ENCODE measurements at places on chromosomes 7 and 10.

- DNase-seq: no peak
Measured at GRCh38 chr7:7820939-7821338, 102.5 kb upstream of the RPA3 start.

GRCh38 chr10:21759232-21759631 lies 225.2 kb downstream of the MLLT10 start:
- no peak for DNase-seq

DNA sequence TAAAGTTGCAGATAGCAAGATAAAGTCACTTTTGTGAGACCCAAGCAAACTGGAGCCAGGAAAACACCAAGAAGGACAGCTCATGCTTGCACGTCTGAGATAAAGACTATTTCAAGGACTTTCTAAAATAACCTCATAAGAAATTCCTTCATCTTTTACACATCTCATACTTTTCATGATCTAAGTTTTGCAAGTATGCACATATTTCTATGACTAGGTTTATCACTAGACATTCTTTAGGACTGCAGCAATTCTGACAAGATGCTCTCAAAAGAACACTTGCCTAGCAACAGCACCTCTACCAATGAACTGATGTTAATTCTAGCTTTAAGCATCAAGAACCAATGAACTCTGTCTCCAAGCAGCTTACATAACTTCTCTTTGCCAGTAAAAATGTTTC lies 457.6 kb downstream of the SEMA3D start:
- no peak for DNase-seq

- DNase-seq: no peak
Measured at GRCh38 chr7:39855325-39855674, 94.8 kb upstream of the CDK13 start.

- no peak for DNase-seq
Measured at GRCh38 chr7:47677093-47677492, 95.2 kb upstream of the TNS3 start.

DNA sequence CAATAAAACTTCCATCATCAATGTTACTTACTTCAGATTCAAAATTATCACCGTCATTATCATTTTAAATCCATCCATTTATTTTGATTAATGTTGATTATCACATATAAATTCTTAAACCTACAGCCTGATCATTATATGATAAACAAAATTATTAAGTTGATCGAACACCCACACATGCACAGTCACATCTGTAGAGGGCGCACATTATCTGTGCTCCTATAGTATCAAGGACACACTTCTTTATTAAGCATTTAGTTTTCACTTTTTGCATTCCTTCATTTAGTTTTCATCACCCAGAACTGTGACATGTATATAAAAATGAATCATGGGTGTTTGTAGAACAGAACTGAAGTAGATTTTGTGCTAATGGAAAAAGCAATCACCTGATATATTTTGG lies 26.2 kb upstream of the ZNF716 start:
- DNase-seq: no peak

DNA sequence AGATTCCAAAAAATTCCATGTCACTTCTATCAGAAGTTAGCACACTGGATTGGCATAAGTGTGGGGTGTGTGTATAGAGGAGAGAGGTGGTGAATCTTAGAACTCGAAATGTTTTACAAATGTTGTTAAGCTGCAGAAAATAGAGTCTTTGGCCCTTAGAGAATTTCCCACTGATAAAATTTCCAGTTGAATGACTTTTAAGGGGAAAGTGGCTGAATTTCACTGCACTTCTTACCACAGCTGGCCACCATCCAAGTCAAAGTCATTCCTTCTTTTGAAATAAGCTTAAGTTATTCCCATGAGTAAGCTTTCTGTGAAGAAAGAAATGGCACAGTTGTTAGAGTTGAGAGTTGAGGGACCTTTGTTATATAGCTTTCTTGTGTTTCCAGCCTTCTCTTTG lies 13.9 kb downstream of the VCL start:
- DNase-seq: no peak

GRCh38 chr10:72954596-72955554 lies at the start of gene PLA2G12B:
PLA2G12B (minus strand) TSS chr10:72954806; CDS start chr10:72954685, 121 bp downstream.
- no peak for DNase-seq

DNA sequence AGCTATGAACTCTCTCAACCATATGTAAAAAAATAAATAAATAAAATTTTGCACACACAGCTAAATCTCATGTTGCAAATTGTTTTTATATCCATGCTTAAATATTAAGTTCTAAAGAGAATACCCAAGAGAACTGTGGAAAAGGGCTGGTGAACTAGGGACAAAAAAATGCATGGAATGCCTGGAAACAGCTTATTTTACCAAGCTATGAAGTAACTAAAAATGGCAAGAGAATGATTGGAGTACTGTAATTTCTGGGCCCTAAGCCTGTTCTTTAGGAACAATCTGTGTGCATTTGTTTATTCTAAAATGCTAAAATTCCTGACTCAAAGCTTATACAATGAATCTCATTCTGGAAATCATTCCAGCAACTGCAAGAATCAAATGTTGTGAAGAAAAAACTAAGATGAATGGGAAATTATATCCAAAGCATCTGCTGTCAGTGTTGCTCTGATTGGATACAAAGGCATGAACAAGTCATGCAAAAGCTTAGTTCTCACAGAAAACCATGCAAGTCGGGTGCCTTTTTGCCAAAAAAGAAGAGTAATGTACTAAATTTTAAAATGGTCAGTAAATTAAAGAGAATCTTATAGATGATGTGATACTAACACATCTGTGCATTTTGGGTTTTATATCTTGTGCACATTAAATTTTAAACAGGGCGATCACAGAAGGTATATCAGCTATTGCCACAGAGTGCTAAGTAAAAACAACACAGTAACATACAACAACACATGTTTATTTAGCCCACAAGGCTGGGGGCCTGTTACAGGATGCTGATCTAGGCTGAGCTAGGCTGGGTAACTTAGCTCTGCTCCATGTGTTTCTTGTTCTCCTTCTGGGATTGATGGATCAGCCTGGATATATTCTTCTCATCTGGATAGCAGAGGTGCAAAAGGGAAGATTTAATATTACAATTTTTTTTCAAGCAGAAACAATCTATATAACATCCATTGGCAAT lies 453.5 kb upstream of the SEMA3A start:
- DNase-seq: no peak

GRCh38 chr7:67753891-67754290 lies 757.3 kb downstream of the TYW1 start:
- DNase-seq: no peak

GRCh38 chr7:122038904-122039303 lies 105.1 kb downstream of the AASS start:
- DNase-seq: no peak

- DNase-seq: no peak
Measured at GRCh38 chr7:141320287-141320686, 230.9 kb upstream of the AGK start.

- DNase-seq: no peak
Measured at GRCh38 chr7:20019757-20020432, 197.3 kb downstream of the MACC1 start.

DNA sequence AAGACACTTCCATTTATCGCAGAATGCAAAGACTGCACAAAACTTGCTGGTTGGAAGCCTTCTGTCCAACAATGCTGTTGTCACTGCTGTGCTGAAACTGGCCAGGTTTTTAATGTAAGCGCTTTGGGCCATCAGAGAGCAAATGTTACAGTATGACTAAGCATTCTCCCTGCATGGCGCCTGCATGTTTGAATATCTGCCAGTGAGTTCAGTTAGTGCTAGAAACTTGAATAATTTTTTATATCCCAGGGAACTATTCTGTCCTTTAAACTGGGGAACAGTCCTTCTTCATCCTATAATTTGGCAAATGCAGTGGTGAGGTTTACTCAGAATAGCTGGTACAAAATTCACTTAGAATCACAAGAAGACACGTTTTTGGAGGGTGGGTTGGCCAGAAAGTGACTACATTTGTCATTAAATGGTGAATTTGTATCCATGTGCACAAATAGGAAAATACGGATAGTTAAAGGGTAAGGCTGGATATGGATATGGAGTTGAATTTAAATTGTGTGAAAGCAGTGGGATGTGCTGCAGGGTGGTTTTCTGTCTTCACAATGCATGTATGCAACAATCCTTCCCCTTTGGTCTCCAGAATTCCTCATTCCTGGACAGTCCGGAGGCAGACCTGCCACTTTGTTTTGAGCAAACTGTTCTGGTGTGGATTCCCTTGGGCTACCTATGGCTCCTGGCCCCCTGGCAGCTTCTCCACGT lies 1.7 kb downstream of the ABCC2 start:
- no peak for DNase-seq

DNA sequence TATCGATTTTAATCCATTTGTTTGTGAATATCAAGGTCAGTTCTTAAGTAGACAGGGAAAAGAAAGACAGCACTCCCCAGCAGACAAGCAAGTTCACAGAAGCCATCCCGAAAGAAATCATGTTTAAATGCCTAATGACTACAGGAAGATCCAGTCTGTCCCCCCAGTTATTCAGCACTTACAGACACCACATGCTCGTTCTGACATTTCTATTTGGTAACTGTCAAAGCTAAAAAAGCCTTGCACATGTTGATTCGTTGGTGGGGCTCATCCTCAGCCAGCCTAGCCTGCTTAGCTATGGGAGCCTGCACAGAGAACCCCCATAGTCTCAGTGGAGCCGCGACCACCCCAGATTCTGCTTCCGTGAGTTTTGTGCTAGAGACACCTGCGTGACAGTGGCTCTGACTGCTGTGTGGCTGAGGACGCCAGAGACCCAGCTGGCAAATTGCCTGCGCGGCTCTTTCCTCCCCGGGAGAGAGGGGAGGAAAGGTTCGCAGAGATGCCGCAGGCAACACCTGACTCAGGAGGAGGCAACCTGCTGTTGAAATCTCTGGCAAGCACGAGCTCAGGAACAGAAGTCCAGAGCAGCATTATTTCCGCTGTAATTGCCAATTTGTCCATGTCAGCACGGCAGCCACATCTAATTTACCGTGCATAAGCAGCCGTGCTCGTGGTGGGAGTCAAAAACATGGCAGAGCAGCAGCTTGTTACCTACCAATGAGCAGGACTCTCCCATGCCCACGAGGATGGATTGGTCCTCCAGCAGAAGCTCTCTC lies 194.2 kb downstream of the GPAM start:
- DNase-seq: no peak

DNA sequence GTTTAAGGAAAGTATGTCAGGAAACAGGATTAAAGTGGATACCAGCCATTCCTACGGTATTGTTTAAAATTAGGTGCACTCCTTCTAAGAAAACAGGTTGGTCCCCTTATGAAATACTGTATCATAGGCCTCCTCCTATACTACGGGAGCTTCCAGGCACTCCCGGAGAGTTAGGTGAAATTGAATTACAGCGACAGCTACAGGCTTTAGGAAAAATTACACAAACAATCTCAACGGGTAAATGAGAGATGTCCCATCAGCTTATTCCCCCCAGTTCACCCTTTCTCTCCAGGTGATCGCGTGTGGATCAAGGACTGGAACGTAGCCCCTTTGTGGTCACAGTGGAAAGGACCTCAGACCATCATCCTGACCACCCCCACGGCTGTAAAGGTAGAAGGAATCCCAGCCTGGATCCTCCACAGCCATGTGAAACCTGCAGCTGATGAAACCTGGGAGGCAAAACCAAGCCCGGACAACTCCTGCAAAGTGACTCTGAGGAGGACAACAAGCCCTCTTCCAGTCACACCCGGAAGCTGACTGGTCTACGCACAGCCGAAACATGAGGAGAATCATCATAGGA lies 25.1 kb upstream of the GHITM start:
- DNase-seq: no peak

DNA sequence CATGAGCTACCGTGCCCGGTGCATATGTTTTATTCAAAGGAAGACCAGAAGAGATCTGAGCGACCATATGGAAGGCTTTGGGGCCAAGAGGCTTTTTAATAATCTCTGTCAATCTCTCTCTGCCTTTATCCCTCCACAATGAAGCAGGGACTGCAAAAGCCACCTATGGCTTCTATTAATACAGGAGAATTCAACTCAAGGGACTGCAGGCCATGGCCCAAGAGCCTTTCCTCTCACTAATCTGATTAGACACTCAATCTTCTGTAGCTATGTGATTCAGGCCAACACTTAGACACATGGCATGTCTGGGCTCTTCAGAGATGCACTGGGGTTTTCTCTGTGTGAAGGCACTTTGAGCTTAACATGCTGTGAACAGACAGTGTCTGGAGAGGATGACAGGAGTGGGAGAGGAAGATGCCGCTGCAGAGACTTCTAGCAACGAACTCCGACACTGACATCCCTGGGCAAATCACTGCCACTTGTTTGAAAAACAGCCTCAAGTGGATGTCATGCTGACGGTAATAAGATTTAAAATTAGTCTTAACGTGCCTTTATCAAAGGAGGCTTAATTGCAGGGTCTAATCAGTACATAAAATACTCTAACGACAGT lies 114.4 kb upstream of the AOAH start:
- no peak for DNase-seq
